Spinal cord (tissue), 10 donors: ENCODE measurements at places on chromosomes 6 and 20.

GRCh38 chr20:31570735-31571617 lies 34.1 kb upstream of the ID1 start:
- no peaks in the 10 kb centered on the region for H3K27me3 ChIP-seq
- no peak overlapping the region for H3K4me3 ChIP-seq
- peaks cover 44% of the 10 kb centered on the region for H3K4me1 ChIP-seq
- DNase-seq = peak; percentile 87

DNA sequence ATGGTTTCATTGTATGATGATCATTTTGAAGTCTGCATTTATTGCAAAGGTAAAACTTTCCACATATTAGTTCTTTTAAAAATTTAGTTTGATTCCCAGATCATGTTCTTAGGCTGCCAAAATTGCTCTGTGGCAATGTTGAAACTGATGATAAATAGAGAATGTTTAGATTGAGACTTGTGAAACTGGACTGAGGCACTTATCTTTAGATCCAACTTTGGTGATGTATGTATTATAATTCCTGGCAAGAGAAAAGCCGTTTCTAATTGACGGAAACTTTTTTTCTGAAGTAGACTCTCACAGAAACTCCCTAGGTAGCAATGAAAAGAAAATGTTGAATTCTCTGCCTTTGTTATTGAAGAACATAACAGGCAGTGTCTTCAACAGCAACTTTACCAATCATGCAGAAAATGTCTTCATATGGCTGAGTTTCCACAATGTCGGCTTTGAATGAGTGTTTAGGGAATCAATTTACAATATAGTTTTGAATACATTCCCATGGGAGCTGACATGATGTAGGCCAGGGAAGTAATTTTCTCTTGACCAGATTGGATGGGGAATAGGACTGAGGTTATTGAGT lies 456.2 kb downstream of the CD109 start:
- no peak overlapping the region for H3K4me3 ChIP-seq
- no peaks in the 10 kb centered on the region for H3K36me3 ChIP-seq
- H3K27ac ChIP-seq = no peak overlapping the region
- no peaks in the 10 kb centered on the region for H3K4me1 ChIP-seq
- no peaks in the 10 kb centered on the region for H3K27me3 ChIP-seq

GRCh38 chr6:39321761-39322160 lies 741 bp downstream of the KCNK16 start:
- H3K36me3 ChIP-seq = no peaks in the 10 kb centered on the region
- H3K4me3 ChIP-seq = no peak overlapping the region
- H3K27me3 ChIP-seq = no peaks in the 10 kb centered on the region
- no peak for DNase-seq
- no peaks in the 10 kb centered on the region for H3K4me1 ChIP-seq
- H3K27ac ChIP-seq = no peak overlapping the region

GRCh38 chr6:4853349-4853748 lies 77.1 kb downstream of the CDYL start:
- H3K27ac ChIP-seq = no peak overlapping the region
- peaks cover 2% of the 10 kb centered on the region for H3K36me3 ChIP-seq
- no peak overlapping the region for H3K4me3 ChIP-seq
